ENCODE measurements at places on chromosomes 3 and 15.
A peak's percentile ranks its signal among the peaks of the same experiment; 100 is the strongest.

GRCh38 chr3:194308601-194309449, 42.3 kb downstream of the CPN2 start:
- DNase-seq = no peak

- no peak for DNase-seq
These were observed 4.6 kb downstream of the CFAP100 start for GRCh38 chr3:126399351-126399735.

GRCh38 chr3:133488785-133489367, 84.6 kb upstream of the CDV3 start:
- DNase-seq = no peak

- DNase-seq = no peak
These were observed 333.7 kb downstream of the LPP start for GRCh38 chr3:188487652-188488051.

GRCh38 chr15:40843885-40844695, at the start of gene SPINT1:
TSS of gene SPINT1 (plus strand) at chr15:40844048. CDS start at chr15:40844555, 507 bp downstream.
- peak; percentile 71 for DNase-seq

DNA sequence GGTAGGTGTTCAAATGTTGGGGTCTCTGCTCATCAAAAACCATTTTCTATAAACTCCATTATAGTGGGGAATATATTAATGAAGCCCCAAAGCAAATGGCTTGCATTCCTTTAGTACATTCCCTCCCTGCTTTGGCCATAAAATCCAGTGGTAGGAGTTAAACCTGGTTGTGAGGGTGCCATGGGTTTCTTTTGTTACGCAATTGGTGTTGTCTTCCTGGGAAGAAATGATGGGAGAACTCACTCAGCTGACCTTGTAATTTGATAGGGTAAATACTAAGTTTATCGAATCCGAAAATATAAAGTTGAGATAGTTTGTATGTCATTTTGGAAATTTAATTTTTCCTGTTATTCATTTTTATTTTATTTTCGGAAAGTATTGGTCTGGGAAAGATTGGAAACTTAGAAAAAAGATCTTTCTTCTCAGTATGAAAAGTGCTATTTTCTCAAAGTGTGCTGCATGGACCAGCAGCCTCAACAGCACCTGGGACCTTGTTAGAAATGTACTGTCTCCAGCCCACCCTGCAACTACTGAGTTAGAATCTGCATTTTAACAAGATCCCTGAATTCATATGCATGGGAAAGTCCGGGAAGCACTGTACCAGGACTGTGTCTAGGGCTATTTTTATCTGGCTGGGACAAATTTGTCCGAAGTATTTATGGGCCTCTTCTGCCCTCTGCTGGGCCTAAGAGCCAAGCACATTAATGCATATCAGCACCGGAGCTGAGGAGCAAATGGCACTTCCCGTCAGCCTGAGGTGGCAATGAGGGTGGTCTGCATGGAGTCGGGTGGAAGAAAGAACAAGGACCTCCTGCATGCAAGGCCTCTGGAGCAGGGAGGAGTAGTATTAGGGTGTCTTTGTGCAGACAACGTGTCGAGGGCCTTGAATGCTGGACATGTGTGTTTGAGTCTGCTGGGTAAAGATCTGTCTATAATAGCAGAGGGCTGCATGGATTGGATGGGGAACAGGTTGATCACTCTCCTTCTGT, 54.7 kb downstream of the FAM81A start:
- DNase-seq = peak; percentile 72

- DNase-seq = no peak
These were observed 3.9 kb upstream of the DNASE1L3 start for GRCh38 chr3:58214484-58215316.

GRCh38 chr3:13896473-13897154, 16.7 kb upstream of the WNT7A start:
- peak; percentile 71 for DNase-seq

DNA sequence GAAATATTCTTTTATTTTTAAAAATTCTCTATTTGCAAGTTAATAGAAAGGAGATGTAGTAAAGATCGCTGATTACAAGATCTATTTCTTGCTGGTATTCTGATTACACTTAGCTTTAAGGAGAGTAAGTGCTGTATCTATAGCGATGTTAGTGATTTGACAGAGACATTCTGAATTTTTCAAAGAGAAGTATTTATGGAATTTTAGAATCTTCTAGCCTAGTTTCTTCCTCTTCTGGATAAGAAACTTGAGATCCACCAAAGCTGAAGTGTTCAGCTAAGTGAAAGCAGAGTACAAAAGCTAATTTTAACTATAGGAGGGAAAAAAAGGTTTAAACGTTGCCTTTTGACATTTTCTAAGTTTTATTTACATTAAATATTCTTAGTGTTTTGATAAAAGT, 72.1 kb upstream of the RARB start:
- no peak for DNase-seq

DNA sequence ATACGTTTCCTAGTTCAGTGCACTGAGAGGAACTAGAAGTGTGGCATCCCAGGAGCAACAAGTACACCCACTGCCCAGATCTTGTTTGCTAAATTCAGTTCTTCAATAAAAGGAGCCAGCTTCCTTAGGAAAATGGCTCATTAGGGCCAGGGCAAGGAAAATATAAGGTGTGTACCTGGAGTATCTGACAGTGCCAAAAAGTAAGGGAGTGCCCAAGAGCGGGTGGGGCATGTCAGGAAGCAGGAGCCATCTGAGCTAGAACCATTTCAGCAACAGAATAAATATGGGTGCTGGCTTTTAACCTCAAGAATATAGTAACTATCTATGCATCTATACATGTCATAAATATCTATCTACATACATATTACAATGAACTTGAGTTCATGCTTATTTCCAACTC, 44.1 kb downstream of the SLC41A3 start:
- no peak for DNase-seq
